K562 (cell line): ENCODE measurements at places on chromosomes 7 and 10. TPM values are rescaled to one million over a fixed set of nuclear protein-coding genes. Genes with fewer than 3 reads are reported as not detected.

The CPA4 gene
- total RNA-seq: not detected in 2 replicates

- DNase-seq: no peak
Measured at GRCh38 chr10:96529634-96530279, 16.0 kb upstream of the TLL2 start.

GRCh38 chr10:71790749-71791440, 17.6 kb upstream of the VSIR start:
- no peak for DNase-seq

GRCh38 chr10:87603196-87603595, 56.5 kb upstream of the PAPSS2 start:
- no peak for DNase-seq

DNA sequence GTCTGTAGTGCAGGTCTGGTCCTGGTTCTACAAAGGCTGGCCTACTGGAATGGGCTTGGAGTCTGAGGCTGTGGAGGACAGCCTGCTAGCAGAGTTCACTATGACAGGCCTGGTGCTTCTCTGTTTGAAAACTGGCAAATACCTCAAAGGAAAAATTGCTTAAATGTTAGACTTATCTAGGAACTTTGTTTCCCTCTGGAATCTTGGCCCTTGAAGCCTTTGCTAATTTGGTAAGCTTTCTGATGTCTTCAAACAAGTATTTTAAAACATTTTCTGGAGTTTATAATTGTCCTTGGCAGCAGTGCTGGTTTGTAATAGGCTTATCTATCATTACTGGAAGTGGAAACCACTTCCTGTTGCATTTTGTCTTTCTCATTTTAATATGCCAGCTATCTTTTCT, 139.7 kb downstream of the TMEM26 start:
- DNase-seq: no peak

DNA sequence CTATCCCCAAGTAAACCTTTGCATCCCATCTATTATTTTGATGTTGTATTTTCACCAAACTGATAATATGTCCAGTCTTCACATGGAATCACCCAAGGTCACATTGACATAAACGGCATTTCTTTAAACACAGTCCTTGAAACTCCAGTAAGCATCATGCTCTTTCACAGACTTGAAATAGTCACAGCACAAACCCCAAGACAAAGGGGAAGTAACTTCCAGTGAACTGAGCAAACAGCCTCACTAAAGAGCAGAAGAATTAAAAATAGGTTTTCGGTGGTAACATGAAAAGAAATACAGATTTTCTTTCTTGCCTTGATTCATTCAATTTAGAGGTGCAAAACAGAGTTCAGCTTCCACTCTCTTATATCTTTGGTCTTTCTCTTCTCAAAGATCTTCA, 253.7 kb downstream of the SFMBT2 start:
- no peak for DNase-seq

- DNase-seq: no peak
Measured at GRCh38 chr10:130463876-130464364, 327.7 kb downstream of the GLRX3 start.

The KLF14 gene
- not detected in 2 replicates for total RNA-seq

The SUGCT gene
- total RNA-seq: 1.1 and 1.4 TPM in 2 replicates

The CYP3A4 gene
- total RNA-seq: 0.07 and 0.18 TPM in 2 replicates
